T-helper 17 cell (primary cell): ENCODE measurements at places on chromosomes 1 and 21.

GRCh38 chr1:27275696-27276095 lies 41.3 kb downstream of the WDTC1 start:
- DNase-seq = no peak

GRCh38 chr1:245605480-245606156 lies 450.8 kb downstream of the KIF26B start:
- DNase-seq = no peak

- DNase-seq = no peak
These were observed 256.3 kb upstream of the ADGRL4 start for GRCh38 chr1:79262745-79263258.

DNA sequence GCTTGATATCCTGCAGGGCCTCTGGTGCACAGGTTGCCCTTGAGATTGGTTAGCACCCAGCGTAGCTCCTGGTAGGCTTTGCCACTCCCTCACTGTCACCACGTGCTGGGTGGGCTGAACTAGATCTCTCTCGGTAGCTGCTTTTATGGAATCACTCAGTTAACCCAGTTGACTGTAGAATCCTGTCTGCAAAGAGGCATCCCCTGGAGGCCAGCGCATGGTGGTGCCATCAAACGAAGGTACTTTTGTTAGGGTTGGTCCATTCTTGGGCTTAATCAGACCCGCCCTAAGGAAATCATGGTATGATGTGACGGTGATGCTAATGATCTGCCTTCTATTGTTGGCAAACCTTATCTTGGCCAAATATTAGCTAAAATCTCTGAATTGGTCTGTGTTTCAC lies 153.4 kb downstream of the GALNT2 start:
- DNase-seq = no peak

GRCh38 chr1:160581961-160582360 lies 2.7 kb upstream of the CD84 start:
- no peak for DNase-seq

GRCh38 chr1:60874718-60875117 lies 207.6 kb upstream of the NFIA start:
- DNase-seq = no peak

DNA sequence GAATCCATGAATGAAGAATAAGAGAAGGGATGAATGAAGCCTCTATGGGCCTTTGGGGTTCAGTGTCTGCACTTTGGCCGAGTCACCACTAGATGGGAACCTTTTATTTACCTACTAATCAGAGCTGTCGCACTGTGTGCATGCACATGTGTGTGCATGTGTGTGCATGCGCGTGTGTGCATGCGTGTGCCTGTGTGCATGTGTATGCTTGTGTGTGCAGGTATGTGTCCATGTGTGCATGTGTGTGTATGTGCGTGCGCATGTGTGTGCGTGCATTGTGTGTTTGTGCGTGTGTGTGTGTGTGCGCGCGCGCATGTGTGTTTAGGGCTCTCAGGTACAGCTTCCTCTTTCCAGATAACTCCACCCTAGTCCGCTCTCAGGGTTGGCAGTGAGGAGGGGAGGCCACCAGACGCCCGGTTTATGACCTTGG lies 20.4 kb upstream of the UBXN10 start:
- no peak for DNase-seq

DNA sequence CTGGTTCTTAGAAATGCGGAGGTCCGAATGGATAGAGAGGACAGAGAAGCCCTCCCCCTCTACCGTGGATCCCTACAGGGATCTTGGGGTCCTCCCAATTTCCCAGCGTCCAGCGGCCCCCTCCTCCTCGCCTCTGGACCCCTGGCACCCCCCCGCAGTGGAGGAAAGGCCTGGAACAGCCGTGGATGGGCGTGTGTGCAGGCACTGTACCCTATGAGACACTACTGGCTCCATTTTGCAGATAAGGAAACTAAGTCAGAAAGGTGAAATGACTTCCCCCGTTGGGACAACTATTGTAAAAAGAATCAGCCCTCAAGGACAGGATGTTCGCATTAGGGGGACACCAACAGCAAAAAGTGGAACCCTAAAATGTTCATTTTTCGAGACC lies 931 bp upstream of the CLSTN1 start:
- DNase-seq = no peak

GRCh38 chr1:164757625-164758024 lies 198.6 kb downstream of the PBX1 start:
- no peak for DNase-seq

DNA sequence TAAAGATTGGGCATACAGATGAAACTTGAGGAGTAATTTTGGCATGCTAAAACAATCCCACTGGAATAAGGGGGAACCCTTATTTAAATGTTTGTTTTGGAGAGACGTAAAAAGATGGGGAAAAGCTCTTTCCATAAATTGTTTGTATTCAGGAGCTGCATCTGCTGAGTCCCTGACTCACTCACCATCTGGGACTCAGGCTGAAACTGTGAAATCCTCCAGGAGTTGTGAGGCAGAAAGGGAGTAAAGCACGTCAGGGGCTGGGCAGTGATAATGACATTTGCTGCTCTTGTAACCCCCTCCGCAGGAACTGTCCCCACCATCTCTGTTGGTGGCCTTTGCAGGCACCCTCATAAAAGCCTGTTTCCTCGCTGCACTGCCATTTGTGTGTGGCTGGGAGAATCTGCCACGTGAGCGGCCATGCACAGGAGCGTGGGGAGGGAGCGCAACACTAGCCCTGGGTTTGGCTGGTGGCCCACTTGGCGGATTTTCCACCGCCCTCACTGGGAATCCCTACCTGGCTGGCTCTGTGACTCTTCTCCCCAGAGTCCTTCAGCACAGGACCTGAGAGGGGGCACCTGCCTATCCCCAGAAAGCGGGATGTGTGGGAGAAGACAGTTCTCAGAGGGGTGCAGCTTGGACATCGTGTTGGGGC lies 45.3 kb downstream of the ZSCAN20 start:
- no peak for DNase-seq

DNA sequence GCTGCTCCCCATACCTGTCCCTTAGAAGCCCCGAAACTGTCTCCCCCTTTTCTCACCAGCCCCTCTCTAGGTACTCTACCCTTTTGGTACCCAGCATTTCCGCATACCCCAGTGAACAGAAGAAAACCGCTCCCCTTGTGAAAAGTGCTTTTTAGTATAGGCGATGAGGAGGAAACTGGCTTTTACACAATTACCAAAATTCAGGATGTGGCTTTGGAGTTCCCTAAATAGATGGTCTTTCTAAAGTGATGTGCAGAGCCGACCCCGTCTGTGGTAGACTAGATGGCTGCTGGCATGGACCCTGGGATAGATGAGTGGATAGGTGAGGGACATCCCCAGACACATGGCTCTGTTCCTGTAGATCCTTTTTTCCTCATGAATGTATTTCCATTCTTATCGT lies 2.6 kb upstream of the PER3 start:
- no peak for DNase-seq

DNA sequence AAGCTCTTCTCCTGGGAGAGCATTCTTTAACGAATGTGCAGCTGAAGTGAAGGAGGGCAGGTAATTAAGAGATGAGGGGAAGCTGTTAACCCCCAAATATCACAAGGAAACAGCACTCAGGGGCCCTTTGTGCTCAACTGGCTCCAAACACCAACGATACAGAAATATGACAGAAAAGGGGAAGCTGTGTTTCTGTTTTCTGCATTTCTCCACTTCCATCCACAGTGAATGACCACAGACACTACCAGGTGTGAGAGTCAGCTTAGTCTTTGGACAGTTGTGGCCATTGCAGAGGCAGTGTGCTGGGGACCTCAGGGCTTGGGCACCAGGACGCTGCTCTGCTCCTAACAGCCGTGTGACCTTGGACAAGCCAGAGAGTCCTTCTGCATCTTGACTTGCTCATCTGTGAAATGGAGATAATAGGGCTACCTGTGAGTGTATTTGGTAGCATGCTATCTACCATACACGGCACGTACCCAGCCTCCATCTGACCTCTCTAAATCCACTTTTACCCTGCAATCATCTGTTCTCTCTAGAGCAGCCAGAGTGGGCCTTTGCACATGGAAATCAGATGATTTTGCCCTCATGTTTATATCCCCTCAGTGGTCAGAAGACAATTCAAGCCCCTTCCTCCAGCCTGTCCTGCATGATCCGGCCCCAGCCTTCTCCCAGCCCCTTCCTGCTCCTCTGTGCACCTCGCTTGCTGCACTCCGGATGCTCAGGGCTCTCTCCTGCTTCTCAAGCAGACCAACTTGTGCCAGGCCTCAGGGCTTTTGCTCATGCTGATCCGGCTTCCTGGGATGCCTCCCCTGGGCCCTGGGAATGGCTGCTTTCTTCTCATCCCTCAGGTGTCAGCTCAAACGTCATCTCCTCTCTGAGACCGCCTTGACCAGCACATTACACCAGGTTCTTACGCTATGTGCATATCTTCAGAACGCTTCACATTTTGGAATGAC lies 4.7 kb upstream of the TINAGL1 start:
- no peak for DNase-seq

- DNase-seq = no peak
These were observed 116.4 kb downstream of the PGBD5 start for GRCh38 chr1:230309646-230310177.

GRCh38 chr1:36320291-36320761 lies 3.1 kb downstream of the EVA1B start:
- DNase-seq = no peak

DNA sequence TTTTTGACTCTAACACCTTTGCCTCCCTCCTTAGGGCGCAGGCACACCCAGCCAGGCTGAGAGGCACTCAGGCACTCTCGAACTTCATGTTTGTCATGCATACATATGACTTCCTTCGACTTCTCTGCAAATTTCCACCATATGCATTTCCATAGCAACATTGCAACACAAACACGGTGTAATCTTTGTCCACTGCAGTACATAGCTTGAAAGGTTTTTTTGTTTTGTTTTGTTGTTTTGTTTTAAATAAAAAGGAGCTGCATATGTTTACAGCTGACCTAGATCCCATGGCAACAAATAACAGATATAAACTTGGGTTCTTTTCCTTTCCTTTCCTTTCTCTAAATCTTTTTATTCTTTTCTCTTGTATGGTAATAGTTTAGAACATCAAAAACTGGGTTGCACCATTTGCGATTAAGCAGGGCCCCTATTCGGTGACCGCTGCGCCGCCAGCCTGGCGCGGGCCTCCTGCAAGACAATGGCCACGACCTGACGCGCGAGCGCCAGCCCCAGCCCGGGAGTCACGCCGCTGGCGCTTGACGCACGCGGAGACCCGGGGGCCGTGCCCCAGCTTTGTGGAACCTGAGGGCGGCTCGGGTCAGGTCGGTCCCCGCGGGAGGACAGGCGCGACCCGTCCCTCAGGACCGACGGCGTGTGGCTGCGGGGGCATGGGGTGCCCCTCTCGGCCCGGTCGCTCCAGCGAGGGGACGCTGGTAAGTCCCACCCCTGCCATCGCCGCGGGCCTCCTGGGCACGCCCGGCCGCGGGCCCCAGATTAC lies 35.2 kb downstream of the CCN1 start:
- no peak for DNase-seq

DNA sequence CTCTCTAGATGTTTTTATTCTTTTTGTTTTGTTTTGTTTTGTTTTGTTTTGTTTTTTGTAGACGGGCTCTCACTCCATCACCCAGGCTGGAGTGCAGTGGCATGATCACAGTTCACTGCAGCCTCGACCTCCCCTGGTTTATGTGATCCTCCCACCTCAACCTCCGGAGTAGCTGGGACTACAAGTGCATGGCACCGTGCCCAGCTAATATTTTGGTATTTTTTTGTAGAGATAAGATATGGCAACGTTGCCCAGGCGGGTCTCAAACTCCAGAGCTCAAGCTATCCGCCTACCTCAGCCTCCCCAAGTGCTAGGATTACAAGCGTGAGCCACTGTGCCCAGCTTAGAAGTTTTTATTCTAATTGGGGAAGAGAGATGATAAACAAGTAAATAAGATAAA lies 13.3 kb upstream of the TP53BP2 start:
- DNase-seq = no peak

DNA sequence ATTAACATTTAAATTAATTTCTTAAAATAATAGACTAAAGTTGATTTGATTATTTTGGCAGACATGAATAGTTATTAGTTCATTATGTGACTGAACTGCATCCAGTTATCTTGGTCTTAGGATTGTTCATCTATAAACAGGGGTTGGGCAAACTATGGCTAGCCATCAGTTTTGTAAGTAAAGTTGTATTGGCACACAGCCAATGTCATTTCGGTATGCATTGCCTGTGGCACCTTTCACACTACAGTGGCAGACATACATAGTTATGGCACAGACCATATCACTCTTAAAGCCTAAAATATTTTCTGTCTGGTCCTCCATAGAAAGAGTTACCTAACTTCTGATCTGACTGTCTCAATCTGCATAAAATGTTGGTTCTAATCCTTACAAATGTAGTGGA lies 27.2 kb downstream of the ADGRL2 start:
- no peak for DNase-seq

GRCh38 chr1:44594871-44595735 lies 79.2 kb downstream of the TMEM53 start:
- DNase-seq = peak; percentile 64

GRCh38 chr1:207918011-207918410 lies 7.1 kb upstream of the CD34 start:
- DNase-seq = no peak

DNA sequence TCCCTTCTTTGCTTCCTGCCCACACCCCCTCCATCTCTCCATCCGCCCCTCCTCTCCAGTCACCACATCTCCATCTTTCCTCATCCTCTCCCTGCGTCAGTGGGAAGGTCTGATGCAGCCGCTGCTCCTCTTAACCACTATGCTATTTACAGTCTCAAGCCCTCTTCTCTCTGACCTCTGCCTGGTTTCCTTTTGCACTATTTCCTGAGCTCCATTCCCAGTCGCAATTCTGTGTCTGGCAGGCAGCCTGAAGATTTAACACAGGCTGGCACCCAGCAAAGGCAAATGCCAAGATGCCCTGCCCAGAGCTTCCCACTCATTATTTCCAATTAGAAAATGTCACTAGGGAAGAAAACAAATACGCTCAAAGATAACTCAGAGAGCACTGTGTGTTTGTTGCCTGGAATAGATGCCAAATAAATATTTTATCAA lies 89.6 kb upstream of the LPGAT1 start:
- no peak for DNase-seq

DNA sequence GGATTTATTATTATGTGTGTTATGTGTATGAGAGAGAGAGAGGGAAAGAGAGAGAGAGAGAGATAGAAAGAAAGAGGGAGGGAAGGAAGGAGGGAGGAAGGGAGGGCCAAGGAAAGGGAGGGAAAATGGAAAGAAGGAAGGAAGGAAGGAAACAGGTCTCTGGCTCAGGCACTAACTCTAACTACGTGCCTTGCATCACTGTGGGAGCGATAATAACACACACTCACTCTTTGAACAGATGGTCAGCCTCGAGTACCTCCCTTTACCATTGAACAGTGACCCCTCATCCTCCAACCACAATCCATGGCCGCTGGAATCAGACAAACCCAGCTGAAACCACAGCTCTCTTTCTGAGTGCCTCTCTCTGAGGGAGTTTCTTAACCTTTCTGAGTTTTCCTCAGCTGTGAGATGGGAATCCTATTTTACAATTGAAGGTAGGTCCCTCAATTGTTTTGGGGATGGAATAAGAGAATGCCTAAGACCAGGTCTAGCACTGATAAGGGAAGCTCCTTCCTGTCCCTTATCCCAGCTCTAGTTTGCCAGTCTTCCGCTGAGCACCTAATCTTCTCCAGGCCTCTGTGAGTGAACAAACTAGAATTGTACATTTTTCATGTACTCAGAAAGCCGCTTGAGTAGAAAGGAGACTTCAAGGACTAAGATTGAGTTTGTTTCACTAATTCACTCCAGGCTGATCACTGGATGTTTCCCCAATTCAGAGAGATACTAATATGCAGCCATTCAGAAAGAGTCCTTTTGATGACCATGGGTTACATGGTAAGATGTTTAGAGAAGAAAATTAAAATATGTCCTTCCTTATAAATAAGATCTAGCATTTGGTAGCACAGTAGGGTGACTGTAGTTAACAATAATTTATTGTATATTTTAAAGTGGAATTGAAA lies 62.8 kb downstream of the IRF2BP2 start:
- DNase-seq = no peak

- no peak for DNase-seq
These were observed 1.0 kb downstream of the PDXK start for GRCh38 chr21:43719748-43720538.
